Daoy (cell line): ENCODE measurements at places on chromosomes 13 and 19. TPM values are rescaled to one million over a fixed set of nuclear protein-coding genes. Genes with fewer than 3 reads are reported as not detected.

STRN4 gene
- 67.1 and 106 TPM in 2 replicates for total RNA-seq

HNRNPL gene
- total RNA-seq, result 293 and 361 TPM in 2 replicates

DNA sequence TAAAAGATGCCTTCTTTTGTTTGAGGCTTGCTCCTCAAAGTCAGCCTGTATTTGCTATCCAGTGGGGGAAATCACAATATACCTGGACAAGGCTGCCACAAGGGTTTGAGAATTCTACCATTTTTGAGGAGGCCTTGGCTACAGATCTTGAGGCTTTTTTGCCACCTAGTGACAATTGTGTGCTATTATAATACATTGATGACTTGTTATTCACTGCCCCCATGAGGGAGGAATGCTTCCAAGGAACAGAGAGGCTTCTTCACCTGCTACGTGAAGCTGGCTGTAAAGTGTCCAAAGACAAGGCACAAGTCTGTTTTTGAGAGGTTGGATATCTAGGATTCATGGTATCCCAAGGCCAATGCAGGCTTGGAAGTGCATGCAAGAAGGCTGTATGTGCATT is 72.5 kb downstream of the ZNF708 start:
- no peak for DNase-seq

DNA sequence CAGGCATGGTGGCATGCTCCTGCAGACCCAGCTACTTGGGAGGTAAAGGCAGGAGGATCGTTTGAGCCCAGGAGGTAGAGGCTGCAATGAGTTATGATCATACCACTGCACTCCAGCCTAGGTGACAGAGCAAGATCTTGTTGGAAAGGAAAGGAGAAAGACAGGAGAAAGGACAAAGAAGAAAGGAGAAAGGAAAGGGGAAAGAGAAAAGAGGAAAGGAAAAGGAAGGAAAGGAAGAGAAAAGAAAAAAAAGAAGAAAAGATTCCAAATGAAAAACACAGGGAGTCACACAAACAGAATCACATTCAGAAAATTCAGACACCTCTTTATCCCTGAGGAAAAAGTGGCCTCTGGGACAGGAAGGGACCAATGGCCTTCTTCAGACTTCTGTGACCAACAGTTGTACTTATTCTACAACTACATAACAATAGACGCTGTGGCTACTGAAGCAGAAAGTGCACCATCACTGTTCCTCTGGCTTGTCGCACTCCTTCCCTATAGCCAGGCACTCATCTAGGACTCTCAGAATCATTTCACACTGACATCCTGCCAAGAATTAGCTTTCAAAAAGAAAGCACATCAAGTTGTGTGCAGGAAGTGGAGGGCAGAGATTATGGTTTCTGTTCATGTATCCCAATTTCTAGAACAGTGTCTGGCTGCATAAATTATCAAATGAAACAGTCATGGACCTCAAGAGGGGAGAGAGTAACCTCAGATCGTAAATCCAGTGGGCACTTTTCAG is 5.9 kb downstream of the MTMR6 start:
- DNase-seq, result no peak

DNA sequence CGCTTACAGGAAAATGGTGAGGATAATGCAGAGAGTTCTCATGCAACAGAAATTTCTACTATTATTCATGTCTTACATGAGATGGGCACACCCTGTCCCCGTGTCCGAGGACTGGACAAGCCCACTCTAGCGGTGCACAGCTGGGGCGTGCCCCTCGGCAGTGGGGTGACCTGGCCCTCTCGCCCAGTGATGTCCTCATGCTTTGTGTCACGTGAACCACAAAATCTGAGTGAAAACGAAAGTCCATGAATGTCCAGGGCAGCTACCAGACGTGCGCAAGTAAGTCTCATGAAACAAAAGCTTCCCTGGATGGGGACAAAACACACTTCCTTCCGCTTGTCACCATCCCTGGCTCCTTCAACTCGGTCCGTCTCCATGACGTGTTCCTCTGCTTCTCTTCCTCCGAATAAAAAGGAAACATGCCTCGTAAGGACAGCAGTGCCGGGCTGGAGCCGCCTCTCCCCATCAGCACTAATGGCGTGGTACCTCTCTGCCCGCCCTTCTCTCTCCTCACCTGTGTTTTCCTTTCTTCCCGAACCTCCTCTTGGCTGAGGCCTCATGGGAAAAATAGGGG is 45.6 kb downstream of the ANKRD10 start:
- DNase-seq, result peak; percentile 39

DNA sequence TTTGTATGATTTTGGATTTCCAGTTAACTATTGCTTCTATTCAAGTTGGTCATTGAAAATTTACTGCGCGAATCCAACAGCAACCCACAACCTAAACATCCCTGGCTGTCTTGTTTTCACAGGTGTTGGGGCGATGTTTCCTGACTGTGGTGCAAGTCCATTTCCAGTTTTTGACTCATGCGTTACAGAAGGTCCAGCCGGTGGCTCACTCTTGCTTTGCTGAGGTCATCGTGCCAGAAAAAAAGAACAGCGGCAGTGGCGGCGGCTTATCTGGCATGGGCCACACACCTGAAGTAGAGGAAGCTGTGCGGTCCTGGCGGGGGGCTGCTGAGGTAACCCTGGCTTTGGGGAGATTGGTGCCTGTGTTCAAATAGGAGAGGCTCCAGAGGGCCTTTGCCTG is 45.2 kb upstream of the GPI start:
- DNase-seq, result peak; percentile 64

DNA sequence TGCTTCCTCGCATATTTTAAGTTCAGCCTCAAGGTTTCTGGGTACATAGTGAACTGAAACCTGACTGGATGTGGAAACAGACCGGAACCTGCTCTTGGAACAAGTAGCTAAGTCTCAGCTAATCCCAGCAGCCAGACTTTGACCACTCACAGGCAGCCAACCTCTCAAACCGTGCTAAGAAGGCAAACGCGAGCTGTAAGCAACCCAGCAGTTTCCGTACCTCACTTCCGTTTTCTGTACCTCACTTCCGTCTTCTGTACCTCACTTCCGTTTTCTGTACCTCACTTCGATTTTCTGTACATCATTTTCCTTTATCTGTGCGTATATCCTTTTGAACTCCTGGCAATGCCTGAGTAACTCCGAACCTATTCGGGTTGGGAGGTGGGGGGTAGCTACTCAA is 96.8 kb downstream of the SUCLA2 start:
- peak; percentile 28 for DNase-seq

- no peak for DNase-seq
Observed at GRCh38 chr19:5086230-5086629, 117.3 kb downstream of the KDM4B start.
